Bone marrow (tissue), 2 donors: ENCODE measurements at places on chromosomes 2 and 18.

DNA sequence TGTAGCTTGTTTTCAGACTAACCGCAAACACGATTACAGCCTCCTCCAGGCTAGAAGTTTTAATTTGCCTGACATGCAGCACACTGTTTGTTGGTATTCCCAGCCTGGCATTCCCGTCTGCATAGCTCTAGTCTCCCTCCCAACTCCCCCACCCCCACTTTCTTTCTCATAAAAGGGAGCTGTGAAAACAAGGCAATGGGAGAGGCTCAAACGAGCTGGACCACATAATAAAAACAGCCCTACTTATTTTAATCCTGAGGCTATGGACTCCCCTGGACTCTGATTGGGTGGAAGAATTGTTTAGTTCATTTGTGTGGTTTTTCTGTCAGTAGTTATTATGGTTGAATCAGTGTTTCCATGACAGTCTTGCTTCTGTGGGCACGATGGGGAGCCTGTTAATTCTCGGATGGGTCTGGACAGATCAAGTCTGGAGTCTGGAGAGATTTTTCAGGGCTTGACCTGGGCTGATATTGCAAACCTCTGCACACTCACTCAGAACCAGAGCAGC lies 1.2 kb downstream of the STON1 start:
- DNase-seq: no peak

- DNase-seq: no peak
Observed at GRCh38 chr2:56898986-56899385, 715.2 kb downstream of the CCDC85A start.

- no peak for DNase-seq
Observed at GRCh38 chr2:142981069-142981378, 103.6 kb downstream of the KYNU start.

DNA sequence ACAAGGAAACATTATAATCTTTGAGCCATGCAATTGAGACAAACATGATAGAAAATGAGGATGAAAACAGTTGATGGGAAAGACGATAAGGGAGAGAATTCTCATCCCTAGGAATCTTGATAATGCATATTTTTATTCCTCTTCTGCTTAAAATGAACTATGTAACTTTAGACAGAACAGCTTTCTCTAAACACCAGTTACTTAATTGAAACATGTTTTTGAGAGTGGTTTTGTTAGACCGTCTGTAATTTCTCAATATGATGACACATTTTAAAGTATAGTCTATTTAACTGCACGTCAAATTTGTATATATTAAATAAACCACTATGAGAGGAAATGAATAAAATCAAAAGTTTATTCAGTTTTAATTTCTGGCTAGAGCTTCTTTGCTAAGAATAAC lies 1453.9 kb upstream of the NXPH2 start:
- DNase-seq: no peak

- DNase-seq: peak; percentile 14
Observed at GRCh38 chr2:46082531-46083485, 214.4 kb upstream of the EPAS1 start.

DNA sequence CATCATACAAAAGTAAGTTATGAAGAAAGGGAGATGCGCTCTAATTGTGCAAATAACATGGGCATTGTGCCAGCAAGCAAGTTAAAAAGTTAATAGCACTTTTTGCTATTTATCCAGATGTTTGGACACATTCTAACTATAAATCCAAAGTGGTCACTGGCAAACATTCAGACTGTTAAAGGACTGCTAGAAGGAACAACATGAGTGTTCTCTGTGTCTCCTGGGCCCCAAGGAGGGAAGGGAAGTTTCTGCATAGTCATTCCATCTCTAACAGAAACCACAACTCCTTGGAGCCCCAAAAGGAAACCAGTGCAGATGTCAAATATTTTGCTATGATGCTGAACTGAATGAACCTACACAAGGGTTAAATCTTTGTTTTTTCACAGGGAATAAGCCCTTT lies 213.3 kb upstream of the HNRNPA3 start:
- DNase-seq: peak; percentile 44

DNA sequence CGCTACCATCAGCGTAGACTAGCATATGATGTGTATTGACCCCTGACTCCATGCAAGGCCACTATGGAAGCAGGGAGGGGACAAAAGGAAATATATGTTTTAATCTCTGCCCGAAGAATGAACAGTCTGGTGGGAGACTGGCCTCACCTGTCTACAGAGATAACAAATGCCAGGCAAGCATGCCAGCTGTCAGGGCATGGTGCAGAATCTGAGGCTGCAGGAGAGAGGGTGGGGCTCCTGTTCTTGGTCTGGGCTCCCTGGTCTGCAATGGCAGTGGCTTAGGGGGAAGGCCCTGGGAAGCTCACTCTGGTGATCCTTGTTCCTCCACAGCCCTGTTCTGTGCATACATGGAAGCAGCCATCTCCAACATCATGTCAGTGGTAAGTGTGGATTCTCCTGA lies 27.5 kb downstream of the SLC14A2 start:
- DNase-seq: no peak

GRCh38 chr2:84482603-84483002 lies 23.5 kb upstream of the SUCLG1 start:
- DNase-seq: no peak

DNA sequence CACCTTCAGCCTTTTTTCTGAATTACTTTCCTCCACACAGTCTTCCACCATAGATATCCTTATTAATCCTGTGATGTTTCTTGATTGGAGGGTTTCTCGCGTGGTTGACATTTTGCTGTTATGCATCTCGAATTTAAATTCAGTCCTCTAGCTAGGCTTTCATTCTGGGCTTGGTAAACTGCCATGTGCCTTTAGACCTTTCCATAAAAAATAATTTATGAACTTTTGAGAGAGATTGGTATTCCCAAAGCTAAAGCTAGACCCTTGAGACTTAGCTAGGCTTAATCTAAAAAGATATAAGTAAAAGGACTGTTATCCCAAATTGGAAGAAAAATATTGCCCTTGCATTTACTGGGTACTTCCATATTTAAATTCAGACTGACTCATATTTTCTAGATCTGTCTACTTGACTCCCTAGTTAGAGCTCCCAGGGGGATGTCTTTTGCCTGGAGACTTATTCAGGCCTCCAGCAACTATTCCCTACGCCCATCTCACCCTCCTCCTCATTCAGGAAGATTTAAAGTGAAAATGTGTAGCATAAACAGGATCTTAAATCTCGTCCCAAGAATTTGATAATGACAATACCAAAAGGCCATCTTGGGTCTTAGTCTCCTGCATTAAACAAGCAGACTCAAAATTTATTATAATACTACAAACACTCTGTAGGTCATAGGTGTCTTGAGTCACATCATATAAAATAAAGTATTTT lies 60.3 kb downstream of the KIAA2012 start:
- DNase-seq: no peak

DNA sequence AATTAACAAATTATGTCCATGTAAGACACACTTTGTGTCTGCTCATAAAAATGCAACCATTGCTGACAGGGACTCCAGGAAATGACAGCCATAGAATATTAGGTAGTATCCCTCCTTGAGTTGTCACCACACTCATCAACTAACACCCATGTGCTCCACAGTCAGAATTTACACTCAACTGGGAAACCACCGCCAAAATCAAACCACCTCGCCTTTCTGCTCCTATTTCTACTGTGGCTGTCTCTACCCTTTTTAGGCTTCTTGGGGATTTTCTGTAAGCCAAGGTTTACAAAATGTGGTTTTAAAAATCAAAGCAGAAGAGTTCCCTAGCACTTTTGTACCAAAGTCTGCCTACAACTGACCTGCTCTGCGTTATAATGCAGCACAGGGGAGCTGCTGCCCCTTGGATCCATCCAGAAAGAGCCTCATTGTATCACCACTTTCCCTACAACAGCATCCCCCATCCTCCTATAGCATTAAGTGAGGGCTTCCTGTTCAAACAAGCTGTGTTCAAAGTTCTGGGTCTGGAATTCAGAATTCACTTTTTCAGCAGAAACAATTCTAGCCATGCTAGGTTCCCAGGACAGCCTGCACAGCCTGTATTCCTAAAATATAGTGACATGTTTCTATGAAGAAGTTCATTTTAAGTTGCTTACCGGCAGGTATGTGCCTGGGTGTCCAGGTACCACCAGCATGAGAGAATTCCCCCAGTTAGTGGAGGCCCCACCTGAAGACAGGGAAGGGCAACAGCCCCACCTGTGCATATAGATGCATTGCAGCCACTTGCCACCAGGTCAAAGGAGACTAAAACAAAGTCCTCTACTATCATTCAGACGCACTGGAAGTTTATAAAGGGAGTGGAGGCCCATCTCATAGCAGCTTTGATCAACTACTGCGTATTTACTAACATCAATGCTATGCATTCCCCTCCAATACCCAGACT lies 104.3 kb downstream of the MYO5B start:
- no peak for DNase-seq

DNA sequence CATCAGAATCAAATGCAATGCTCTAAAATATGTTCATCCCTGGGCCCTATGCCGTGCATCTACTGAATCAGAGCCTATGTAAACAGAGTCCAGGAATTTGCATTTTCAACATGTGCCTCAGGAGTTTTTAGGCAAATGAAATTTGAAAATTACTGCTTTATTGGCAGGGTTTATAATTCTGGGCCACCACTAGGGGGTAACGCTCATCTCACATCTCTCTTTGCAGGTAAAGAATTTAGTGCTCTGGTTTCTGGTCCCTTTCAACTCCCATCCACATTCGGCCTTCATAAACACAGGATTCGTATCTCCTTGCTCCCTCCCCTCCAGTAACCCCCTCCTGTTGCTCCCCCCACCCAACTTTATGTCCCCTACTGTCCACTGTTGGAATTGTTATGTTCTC lies 49.3 kb downstream of the LYPD6B start:
- no peak for DNase-seq

GRCh38 chr2:52500561-52500960 lies 1267.0 kb upstream of the CHAC2 start:
- no peak for DNase-seq

DNA sequence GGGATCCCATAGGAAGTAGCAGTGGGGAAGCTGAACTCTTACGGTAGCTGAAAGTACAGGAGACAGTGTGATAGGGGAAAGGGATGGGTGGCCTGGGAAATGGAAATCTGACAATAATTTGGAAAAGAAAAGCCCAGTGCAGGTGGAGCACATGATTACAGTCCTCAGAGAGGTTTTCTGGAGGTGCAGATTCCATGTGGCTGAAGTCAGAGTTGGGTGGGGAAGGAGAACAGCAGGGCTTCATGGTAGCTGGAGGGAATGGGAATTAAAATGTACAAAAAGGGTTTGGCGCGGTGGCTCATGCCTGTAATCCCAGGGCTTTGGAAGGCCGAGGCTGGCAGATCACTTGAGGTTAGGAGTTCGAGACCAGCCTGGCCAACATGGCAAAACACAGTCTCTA lies 12.2 kb downstream of the HRH4 start:
- no peak for DNase-seq

GRCh38 chr2:121096611-121097010 lies 188.4 kb downstream of the TFCP2L1 start:
- no peak for DNase-seq

GRCh38 chr2:2812117-2812516 lies 481.0 kb upstream of the MYT1L start:
- DNase-seq: no peak

DNA sequence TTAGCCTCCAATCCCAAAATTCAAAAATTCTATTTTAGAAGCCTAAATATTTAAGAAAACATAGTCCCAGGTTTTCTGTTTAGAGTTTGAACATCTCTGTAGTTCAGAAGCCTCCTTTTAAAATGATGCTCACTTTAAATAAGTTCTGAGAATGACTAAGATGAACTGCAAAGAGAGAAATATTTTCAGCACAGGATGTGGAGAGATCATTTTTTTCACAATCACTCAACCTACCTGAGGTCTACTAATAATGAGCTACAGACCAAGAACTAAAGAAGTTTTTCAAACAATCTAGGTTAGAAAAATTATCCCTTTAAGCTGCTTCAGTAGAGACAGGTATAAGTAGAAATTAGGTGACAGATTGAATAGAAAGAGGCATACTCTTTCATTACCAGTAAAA lies 185.1 kb upstream of the CYP26B1 start:
- DNase-seq: no peak

- DNase-seq: no peak
Observed at GRCh38 chr2:241862093-241862492, 3.4 kb upstream of the PDCD1 start.

DNA sequence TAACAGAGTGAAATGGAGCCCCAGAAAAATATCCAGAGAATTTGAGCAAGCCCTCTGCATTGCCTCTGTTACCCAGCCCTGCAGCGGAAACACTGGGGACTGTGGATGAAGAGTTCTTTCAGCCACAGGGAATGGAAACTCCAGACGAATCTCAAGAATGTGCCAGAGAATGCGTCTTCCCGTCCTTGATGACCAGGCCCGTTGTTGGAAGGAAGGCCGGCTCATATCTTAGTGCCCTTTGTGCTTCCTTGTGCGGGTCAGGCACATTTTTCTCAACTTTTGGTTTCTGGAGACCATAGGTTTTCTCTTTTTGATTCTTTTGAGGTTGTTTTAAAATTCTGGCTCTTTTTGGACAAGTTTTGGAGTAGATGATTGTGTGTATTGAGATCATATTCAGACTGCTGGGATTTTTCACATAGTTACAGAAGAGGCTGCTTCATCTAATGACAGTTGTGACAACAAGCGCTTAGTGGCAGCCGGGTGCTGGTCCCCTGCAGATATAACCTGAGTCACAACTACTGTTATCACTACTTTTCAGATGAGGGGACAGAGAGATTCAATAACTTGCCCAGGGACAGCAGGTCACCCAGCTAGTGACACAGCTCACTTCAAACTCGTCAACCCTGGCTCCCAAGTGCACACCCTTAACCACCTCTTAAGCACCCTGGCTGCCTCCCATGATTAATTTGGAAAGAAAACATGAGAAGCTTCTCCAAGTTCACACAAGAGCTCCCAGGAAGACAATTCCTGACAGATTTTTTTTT lies 15.7 kb downstream of the MAL start:
- DNase-seq: no peak

- DNase-seq: no peak
Observed at GRCh38 chr2:48105848-48106247, 199.6 kb upstream of the FBXO11 start.

DNA sequence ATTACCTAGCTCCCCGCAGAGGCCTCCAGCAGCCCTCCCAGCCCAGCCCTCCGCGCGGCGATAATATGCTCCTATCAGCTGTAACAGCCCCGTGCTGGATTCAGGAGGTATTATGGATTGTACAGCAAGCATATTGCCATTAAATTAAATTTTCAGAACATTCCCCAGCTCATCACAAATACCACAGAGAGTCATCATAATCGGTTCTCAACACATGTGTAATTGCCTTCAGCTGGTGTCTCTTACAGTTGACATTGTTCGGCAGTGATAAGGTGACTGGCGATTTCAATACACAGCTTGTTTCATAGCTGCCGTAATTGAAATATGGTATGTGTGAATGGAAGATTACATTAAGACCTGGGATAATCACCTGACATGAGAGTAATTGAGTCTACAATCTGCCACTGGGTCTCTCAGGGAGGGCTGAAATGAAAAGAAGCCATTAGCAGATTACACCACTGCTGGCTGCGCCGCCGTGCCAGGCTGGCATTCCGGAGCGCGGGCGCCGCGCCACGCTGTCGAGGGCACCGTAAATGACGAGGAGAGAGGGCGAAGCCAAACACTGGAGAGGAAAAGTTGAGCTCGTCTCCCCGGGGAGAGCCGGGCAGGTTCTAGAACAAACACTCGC lies 549.4 kb upstream of the SALL3 start:
- no peak for DNase-seq
